Renal cortex interstitium (tissue), 15 donors: ENCODE measurements at places on chromosomes 3 and 15. TPM values are rescaled to one million over a fixed set of nuclear protein-coding genes. Genes with fewer than 3 reads are reported as not detected.

- DNase-seq = no peak
Measured at GRCh38 chr3:133836497-133837158, 31.0 kb downstream of the SRPRB start.

DNA sequence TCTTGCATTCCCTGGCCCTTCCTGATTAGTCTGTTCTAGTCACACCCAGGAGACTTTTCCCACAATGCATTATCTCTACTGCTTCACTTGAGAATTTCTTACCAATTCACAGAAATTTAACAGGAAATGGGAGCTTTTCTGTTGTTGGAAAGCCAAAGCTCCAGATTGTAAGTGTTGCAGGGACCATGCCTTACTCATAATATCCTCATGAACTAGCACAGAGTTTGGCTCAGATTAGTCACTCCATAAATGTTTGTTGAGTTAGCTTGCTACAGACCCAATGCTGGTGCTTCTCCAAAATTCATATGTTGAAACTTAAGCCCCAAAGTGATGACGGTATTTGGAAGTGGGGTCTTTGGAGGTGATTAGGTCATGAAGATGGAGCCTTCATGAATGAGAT, 232.6 kb downstream of the GAP43 start:
- DNase-seq = no peak

- DNase-seq = no peak
Measured at GRCh38 chr3:113828600-113828999, 10.0 kb upstream of the GRAMD1C start.

- DNase-seq = no peak
Measured at GRCh38 chr3:30915782-30916181, 21.3 kb upstream of the GADL1 start.

DNA sequence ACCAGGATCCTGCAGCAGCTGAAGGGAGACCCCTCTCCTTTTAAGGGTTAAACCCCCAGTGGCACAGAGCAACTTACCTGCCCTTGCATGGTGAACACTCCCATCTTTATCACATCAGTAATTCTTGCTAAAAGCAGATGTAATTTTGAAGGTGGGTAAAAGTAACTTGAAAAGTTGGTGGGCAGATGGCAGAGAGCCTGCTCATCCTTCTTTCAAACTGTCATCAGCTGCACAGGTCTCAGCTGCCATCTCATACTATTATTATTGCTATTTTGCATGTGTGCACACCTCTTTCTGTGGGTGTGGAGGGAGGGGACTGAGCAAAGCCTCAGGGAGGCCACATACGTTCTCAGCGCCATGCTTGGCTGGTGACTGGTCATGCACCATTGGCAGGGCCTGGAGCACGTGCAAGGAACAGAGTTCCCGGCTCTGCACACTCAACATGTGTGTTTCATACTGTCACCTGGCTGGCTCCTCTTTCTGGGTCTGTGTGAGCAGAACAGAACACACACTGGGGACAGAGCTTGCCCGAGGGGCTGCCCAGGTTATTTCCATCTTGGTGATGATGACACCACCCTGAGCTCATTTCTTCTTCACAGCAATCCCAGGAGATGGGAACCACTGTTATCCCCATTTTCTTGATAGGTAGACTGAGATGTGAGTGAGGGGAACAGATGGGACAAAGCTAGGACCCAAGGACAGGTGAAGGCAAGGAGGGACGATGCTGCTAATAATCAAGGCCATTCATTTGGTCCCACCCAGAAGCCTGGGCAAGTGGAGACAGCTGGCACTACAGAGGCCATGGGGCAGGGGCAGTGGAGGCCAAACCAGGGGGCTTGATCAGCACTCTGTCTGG, 95.8 kb upstream of the KLF13 start:
- no peak for DNase-seq

GRCh38 chr15:70096215-70097062, 1.3 kb downstream of the TLE3 start:
- DNase-seq = no peak

GRCh38 chr15:74869726-74870407, 3.3 kb downstream of the SCAMP2 start:
- no peak for DNase-seq

- DNase-seq = no peak
Measured at GRCh38 chr3:142977399-142977728, 13.9 kb upstream of the PAQR9 start.

GRCh38 chr3:60809857-60810610, 441.2 kb downstream of the FHIT start:
- no peak for DNase-seq

GRCh38 chr15:87345961-87346360, 910.6 kb downstream of the NTRK3 start:
- DNase-seq = no peak

GRCh38 chr3:111761309-111761795, 97.7 kb upstream of the PHLDB2 start:
- DNase-seq = no peak

- DNase-seq = no peak
Measured at GRCh38 chr15:74620636-74621545, 5.3 kb downstream of the CLK3 start.

DNA sequence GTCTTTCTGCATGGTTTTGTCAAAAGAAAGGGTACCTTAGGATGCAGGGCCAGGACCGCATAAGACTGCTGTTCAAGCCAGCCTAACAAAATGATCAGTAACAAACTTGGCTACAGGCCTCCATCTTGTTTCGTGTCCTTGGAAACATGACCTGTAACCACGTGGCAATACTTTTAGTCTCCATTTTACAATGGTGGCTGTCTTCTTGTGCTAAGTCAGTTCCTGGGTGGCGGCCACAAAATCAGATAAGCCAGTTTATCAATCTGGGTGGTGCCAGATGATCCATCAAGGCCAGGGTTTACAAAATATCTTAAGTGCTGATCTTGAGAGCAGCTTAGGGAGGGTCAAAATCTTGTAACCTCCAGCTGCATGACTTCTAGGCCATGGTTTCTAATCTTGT, 57.1 kb upstream of the GK5 start:
- DNase-seq = no peak

DNA sequence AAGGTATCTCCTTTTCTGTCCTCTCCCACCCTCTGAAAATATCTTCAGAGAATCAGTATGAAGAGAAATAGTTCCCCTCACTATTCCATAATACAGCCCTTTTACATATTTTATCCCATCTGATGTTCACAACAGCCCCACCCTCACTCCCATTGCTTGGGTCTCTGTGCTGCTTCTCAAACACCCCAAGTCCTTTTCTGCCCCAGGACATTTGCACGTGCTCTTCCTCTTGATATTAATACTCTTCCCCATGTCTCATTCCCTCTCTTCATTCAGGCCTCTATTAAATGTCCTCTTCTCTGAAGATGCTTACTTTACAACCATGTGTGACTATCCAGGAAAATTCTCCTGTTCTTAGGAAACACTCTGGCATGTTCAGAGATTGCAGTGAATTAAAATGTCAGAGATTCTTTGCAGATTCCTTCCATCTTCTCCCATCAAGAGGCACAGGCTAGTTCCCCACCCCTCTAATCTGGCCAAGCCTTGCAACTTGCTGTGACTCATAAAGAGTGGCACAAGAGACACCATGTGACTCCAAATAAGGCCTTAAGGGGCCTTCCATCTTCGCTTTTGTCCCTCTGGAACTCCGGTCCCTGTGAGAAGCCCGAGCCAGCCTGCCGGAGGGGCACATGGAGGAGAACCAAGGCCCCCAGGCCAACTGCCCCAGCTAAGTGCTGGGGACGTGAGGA, 128.5 kb downstream of the CHSY1 start:
- DNase-seq = no peak

DNA sequence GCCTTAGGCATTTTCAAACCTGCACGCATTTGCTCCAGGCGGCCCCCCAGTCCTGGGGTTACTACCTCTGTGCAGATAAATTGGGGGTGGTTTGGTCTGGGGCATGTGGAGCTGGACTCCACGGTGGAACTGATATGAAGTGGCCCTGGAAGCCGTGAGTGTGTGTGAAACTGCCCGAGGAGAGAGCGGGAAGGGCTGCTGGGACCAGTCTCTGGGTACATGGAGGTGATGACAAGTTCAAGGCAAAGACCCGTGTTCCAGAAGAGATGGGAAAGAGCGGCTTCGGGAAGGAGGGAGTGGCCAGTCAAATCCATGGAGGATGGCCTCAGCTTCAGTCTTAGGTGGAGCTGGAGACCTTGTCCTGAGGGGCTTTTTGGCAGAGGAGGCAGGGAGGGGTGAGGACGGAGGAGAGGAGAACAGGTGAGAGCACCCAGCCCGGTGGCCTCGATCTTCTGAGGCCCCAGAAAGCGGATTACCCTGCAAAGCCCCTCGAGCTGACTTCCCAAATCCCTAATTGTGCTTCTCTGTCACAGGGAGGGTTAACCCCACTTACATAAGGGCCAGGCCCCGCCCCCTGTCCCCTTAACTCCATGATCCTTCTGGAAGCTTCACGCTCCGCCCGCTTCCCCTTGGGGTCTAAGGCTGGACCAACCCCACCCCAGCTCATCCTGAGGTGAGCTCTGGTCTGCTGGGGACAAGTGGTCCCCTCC, 1.9 kb upstream of the NR2E3 start:
- no peak for DNase-seq

GRCh38 chr3:64491843-64492242, 196.0 kb downstream of the ADAMTS9 start:
- DNase-seq = no peak

DNA sequence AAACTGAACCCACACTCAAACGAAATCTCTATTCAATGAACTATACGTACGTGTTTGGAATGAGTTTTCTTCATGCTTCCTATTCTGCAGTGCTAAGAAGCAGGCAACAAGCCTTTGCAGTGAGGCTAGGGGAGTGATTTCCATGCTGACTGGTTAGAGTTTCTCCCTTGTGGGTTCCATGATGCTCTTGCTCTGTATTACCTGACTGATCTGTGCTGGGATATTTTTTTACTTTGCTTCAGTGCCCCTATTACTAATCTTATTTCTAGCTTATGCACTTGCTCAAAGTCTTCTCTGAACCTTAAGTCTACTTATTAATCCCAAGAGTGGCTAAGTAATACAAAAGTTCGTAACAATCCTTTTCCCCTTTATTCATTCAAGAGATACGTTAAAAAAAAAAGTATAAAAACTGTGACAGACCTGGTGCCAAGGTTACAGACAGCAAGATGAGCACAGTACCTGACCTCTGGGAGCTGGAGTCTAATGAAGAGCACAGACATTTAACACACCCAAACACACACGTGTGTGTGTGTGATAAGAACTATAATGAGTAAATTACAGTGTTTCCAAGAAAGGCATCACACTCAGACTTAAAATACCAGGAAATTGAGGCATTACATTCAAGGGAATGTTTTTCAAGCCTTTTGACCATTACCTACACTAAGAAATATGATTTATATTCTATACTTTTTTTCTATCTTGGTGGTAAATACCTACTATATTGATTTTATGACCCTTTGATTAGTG, 50.5 kb upstream of the FBN1 start:
- DNase-seq = no peak

DNA sequence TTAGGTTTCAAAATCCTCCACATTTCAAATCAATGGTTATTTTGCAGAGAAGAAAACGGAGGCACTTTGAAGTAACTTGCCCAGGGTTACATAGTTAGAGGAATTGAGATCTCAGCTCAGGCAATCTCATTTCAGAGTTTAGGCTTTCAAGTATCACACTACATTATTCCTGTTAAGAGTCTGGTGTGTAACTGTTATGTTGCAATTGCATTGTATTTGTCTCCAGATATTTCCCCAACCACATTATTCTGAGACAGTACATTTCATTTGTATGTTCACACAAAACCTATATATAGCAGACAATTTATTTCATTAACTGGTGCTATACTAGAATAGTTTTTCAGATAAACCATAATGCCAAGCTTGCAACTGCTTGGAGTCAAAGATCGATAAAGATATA, 154.2 kb upstream of the TSPAN3 start:
- no peak for DNase-seq

- DNase-seq = no peak
Measured at GRCh38 chr3:138186803-138187295, 252 bp upstream of the ARMC8 start.

DNA sequence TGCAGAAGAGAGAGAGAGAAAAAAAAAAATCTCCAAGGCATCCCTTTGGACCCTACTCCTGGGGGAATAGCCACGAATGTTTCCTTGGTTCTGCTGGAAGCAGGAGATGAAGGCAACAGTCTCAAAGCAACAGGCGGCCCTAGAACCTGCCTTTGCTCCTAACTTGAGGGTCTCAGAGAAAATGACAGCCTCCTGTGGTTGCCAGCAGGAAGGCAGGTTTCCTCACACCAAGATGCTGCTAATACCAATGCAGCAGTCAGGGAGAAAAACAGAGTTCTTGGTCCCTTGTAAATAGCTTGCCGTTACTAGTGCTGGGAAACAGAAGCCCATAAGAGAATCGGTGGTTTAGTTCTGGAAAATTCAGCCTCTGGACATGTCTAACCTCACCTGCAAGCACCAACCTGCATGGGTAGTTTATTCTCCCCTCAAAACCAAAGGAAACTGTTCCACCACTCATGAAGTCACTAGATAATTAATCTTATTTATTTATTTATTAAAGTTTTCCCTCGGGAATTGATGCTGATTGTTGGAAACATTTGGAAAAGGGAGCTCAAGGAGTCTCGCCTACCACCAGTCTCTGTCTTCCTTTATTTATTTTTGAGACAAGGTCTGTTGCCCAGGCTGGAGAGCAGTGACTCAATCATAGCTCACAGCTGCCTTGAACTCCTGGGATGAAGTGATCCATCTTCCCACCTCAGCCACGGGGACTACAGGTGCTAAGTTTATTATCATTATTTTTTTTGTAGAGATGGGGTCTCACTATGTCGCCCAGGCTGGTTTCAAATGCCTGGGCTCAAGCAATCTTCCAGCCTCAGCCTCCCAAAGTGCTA, 883 bp upstream of the FRMD4B start:
- DNase-seq = no peak

GRCh38 chr15:64503640-64504039, 43.3 kb downstream of the ZNF609 start:
- no peak for DNase-seq

GRCh38 chr15:43402255-43402654, 31.4 kb downstream of the TUBGCP4 start:
- no peak for DNase-seq

Gene HDGFL3
- polyA plus RNA-seq = 114 TPM

Gene ROPN1
- polyA plus RNA-seq = not detected

Gene ZCWPW2
- 1.7 TPM for polyA plus RNA-seq

Gene COL7A1
- 30.0 TPM for polyA plus RNA-seq

Gene SHF
- polyA plus RNA-seq = 15.0 TPM

Gene TMC3
- 0.08 TPM for polyA plus RNA-seq

Gene PPP1R14D
- 0.27 TPM for polyA plus RNA-seq

Gene HHATL
- polyA plus RNA-seq = 0.66 TPM

Gene GOLGA6L4
- 11.5 TPM for polyA plus RNA-seq
